HS-27A (cell line): ENCODE measurements at places on chromosomes 16 and 17.

GRCh38 chr17:60381958-60382357, 10.0 kb downstream of the USP32 start:
- DNase-seq, result no peak

- no peak for DNase-seq
These were observed 809 bp downstream of the PIRT start for GRCh38 chr17:10836966-10837590.

GRCh38 chr17:63440127-63440769, 5.9 kb downstream of the CYB561 start:
- DNase-seq, result no peak

DNA sequence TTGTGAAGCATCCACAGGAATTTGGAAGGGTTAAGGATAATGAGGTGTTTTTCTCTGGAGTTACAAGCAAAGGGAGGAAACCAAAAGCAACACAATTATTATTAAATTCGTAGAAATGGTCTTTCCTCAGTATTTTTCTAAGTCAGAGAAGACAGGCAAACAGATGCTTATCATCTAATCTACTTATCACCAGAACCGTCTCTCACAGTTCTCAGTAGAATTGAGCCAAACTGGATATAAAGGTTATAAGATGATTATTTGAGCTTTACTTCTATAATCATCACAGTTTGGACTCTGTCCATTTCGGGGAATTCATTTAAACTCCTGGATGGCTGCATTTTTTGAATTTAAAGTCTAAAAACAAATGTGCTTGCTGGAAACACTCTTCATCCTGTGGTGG, 245.0 kb downstream of the KCNJ2 start:
- DNase-seq, result no peak

- no peak for DNase-seq
These were observed 32.9 kb upstream of the YPEL2 start for GRCh38 chr17:59298521-59298920.

DNA sequence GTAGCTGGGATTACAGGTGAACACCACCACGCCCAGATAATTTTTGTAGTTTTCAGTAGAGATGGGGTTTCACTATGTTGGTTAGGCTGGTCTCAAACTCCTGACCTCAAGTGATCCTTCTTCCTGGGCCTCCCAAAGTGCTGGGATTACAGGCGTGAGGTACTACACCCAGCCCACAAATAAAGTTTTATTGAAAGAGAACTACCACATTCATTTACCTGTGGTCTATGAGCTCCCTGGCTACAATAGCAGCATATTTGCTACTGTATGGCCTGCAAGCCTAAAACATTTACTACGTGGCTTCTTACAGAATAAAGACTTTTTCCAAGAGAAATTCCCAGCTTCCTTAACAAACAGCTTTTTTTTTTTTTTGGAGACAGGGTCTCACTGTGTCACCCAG, 3.4 kb downstream of the METTL9 start:
- no peak for DNase-seq

DNA sequence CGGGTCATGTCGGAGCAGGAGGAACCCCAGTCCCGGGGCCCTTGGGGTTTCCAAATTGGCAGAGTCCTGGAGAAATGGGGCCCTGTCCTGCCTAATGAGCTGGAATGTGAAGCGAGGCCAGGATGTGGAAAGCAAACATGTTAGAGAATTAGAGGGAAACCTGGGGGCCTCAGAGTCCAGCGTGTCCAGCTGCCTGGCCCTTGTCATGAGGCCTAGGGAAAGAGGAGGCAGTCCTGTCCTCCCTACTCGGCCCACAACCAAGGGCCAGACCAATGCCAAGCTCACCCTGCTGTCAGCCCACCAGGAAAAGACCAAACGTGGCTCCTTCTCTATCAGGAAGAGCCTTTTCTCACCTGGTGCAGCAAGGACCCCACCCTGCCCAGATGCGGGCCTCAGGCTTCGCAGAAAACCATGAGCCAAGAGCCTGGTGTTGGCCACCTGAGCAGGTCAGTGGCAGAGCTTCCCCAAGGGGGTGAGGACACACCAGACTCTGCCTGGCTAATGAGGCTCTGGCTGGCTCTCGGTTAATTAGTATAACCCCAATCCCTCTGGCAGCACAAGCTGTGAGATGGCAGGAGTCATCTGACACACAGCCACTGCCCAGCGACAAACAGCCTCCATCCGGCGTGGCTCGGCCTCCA, 10.1 kb downstream of the TEKT5 start:
- DNase-seq, result no peak

GRCh38 chr16:88448461-88449266, 4.4 kb upstream of the ZFPM1 start:
- no peak for DNase-seq

DNA sequence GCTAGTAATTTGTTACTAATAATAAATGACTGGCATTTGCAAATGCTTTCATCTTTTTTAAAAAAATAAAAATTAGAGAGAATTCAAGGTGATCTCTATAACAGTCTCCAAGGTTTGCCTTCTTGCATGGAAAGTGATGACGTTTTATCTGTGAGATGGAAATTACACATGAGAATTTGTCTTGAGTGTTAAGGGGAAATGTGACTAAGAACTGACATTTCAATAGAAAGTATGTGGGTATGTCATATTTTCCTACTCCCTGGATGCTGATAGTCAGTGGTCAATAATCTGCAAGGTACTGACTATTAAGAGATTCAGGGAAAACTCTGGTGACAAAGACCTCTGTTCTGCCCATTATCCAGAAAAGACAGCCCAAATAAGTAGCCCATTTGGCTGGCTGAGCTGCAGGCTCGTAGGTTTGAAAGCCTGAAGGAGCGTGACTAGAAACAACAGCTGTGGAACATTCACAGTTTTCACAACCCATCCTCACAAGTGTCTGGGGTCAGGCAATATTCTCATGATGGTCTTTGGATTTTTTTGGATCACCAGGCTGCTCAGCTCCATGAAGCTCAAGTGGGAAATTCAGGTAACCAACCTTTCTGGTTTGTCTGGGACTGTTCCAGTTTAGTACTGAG, 49.7 kb upstream of the WSCD1 start:
- DNase-seq, result no peak

DNA sequence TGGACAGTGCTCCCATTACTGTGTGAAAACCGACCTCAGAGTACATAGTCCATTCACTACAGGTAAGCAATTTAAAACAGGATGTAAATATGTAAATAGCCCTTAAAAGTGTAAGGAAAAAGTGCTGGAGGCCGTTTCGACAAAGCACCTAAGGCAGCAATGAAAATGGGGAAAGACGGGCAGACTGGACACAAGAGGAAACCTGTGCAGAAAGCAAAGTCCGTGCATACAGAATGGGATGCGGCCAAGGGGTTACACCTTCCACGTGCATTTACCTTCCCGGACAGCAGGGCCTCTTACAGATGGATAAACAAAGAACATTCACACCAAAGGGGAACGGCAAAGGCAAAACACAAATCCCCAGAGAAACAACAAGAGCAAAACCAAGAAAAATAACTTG, 32.0 kb downstream of the LMF1 start:
- DNase-seq, result no peak

GRCh38 chr17:36675786-36676185, 74.4 kb downstream of the MRM1 start:
- no peak for DNase-seq

DNA sequence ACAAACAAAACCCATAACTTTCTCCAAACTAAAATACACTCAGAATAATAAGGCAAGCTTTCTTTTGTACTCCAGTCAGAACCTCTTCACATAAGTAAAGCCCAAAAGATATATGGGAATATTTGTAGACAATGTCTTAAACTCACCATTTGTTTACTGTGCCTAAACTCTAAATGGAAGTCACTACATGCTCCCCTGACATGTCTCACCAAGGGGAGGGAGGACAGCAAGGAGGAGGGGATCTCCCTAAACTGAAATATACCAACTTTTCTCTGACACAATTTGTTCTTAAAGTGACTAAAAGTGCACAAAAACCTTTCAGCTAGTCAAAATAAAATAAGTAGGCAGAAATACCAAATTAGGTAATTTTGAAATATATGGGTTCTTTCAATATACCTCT, 38.5 kb downstream of the GRB7 start:
- DNase-seq, result no peak
